ENCODE measurements at places on chromosomes 7 and 10. TPM values are rescaled to one million over a fixed set of nuclear protein-coding genes. Genes with fewer than 3 reads are reported as not detected.

DNA sequence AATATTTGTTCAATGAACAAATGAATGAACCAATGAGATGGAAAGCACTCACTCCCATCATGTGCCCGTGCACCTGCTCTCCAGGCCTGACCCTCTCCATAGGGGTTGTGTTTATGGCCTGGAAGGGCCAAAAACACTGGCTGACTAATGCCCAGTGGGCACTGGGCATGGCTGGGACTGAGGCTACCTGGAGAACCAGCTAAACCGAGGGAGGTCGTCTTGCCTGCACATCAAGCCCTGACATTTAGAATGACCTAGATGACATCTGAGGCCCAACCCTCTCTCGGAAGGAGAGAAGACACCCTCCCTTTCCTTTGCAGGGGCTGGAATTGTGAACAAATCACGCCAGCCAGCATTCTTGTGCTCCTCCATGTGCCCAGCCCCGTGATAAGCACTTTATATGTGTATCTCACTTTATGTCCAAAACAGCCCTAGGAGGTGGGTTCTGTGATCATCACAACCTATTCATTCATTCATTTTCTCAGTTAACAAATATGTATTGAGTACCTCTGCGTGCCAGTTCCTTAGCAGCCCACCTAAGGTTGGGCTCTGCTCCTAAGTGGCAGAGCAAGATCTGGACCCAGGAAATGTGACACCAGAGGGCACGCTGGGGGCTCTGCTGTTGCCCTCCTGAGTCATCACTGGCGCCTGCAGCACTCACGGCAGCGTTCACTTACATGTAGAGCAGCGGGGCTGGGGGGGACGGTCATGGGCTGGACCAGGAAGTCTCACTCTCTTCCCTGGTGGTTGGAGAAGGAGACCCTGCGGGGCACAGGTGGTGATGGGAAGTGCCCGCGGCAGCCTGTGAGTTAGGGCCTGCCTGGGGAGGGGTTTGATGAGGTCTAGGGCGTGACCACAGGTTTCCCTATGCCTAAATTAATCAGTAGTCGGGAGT, 52.0 kb downstream of the TSPAN15 start:
- no peak for DNase-seq

- no peak for DNase-seq
These were observed 316.6 kb downstream of the SNX13 start for GRCh38 chr7:17623546-17624185.

DNA sequence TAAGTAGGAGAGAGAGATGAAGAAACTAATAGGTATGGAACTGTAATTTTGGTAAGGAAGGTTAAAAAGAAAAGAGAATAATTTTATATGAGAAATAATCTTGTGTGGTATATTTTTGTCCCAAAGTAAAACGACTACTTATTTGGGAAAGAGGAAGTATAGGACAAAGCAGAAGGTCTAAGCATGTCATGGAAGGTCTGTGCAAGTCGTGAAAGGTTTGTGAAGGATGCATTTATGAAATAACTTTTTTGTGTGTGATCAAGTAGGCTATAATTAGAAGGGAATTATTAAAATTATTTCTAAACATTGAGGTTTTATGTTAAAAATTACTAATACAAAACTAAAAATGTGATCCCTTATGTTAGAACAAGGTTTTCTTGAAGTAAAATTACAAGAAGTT, 63.3 kb downstream of the ZNF783 start:
- DNase-seq, result no peak

DNA sequence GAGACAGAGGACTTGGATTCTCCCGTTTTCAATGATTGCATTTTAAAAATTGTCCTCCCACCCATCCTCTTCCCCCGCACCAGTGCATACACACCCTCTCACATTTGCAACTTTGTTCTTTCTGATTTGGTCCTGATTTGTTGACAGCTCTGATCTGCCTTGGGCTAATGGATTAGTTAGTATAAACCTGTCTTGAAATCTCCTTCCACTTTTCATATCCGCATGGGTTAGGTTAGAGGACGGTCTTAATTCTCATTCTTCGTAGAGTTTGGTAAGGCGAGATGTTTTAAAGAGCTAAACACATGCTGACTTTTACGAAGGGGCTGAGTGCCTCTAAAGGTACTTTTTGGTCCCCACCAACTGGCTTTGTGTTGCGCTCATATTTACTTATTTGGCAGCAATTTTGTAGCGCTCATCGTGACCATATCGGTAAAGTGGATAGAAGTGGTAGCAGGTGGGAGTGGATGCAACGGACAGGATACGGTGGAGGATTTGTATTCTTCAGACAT, 1.1 kb downstream of the AHR start:
- DNase-seq, result no peak

- DNase-seq, result no peak
These were observed 39.0 kb downstream of the HTR5A start for GRCh38 chr7:155109121-155109520.

RTKN2 gene
- 3.6 TPM for polyA plus RNA-seq

DNA sequence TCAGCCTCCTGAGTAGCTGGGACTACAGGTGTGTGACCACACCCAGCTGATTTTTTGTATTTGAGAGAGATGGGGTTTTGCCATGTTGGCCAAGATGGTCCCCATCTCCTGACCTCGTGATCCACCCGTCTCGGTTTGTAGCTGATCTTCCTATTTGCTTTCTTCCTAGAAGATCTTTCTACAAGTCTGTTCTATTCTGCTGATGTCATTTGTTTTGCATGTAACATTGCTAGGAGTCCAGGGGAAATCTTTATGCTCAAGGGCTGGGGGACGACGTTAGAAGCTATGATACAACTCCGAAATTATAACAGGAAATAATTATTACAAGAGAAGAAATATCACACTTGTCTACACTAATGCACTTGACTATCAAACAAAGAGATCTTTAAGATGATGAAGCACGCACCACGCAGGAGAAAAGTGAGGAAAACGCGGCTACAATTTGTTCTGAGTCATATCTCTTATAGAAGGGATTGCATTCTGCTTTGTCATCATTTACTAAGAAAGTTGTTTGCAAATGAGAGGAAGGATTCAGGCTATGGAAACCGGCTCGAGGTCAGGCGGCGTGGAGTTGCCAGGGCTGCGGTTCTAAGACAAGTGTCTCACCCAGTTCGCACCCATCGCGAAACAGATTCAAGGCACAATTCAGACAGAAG, 103.0 kb upstream of the CARD11 start:
- DNase-seq, result no peak

GRCh38 chr7:120799147-120799546, 58.8 kb downstream of the TSPAN12 start:
- no peak for DNase-seq

DNA sequence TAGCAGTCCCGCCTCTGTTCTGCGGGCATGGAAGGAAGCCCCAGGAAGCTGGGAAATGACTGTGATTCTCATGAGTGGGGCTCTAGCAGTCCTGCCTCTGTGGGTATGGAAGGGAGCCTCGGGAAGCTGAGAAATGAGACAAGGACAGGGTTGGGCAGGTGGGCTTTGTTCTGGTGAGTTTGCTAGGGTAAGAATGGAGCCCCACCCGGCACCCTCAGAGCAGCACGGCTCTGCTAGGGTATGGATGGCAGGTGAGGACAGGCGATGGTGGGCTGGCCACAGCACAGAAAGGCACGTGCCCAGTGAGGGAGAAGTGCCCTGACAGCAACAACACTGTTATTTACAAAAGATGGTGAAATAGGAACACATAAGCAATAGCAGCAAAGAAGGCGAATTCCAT, 39.6 kb downstream of the SVIL start:
- DNase-seq, result no peak

GRCh38 chr10:120940299-120940900, 89.2 kb downstream of the WDR11 start:
- DNase-seq, result no peak

DNA sequence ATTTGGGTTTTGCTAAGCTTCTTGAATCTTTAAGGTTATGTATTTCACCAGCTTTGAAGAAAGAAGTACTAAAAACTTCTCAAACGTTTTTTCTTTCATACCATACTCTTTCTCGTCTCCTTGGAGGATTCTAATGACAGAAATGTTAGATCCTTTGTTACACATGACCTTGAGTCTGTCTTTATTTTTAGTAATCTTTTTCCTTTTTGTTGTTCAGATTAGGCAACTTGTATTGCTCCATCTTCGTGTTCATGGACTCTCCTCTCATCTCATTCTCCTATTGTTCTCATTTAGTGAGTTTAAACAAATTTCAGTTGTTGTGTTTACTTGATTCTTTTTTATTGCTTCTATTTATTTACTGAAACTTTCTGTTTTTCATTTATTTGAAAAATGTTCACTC, 73.7 kb downstream of the WDFY4 start:
- DNase-seq, result no peak

STEAP2 gene
- 2.6 TPM for polyA plus RNA-seq

DNA sequence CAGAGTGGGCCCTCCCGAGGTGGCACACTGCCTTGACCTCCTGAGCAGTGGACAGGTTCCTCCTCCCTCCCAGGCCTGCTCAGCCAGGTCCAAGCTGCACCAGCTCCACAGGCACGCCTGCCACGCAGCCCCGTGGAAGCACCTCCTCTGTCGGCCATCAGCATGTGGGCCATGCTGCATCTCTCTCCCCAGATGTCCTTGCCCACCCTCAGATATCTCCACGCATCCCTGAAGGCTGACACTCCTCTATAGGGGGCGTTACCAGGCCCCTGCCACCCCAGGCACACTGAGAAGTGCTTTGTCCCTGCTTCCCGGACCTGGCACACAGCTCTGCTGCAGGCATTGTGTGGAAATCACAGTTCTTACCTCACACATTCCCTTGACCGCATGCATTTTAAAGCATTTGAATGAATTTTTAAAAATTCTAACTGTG, 598.5 kb downstream of the SDK1 start:
- DNase-seq, result no peak

GRCh38 chr7:35749556-35749955, 51.3 kb upstream of the SEPTIN7 start:
- no peak for DNase-seq

AGR2 gene
- 6.5 TPM for polyA plus RNA-seq

GRCh38 chr7:116782177-116782711, 80.1 kb upstream of the CAPZA2 start:
- no peak for DNase-seq

DNA sequence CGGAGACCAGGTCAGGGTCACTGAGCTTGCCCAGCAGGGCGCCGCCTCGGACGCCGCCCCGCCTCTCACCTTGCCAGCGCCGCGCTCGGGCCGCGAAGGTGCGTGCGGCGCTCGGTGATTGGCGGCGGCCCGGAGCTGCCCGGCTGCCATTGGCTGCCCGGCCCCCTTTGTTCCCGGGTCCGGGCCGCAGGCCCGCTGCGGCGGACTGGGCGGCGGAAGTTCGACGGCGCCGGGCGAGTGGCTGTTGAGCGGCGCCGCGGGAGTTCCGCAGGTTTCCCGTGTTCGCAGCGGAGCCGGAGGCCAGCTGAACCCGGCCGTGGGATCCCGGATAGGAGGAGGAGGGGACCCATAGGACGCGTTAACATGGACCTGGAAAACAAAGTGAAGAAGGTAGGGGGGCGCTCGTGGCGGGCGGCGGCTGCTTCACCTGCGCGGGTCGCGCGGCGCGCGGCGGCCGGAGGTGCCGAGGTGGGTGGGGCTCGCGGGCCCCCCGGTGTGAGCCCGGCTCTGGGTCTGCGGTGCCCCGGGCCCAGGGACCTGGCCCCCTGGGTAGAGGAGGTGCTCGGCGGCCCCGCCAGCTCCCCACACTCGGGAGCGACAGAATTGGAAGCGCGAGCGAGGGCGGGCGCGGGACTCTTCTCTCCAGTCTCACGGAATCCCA, at the start of gene TES:
Gene TES (plus strand): TSS at position 195 of the 661 bp plus-strand sequence. CDS start 169 bp downstream, at position 364.
- peak; percentile 68 for DNase-seq

KNDC1 gene
- polyA plus RNA-seq, result 10.7 TPM

CPA5 gene
- 1.0 TPM for polyA plus RNA-seq

CALN1 gene
- polyA plus RNA-seq, result 1.8 TPM

ADAM22 gene
- 11.9 TPM for polyA plus RNA-seq

SUN1 gene
- polyA plus RNA-seq, result 227 TPM

Data from hindlimb muscle (tissue), 1 donor.